ENCODE measurements at places on chromosomes 7 and 10.
A peak's percentile ranks its signal among the peaks of the same experiment; 100 is the strongest.

DNA sequence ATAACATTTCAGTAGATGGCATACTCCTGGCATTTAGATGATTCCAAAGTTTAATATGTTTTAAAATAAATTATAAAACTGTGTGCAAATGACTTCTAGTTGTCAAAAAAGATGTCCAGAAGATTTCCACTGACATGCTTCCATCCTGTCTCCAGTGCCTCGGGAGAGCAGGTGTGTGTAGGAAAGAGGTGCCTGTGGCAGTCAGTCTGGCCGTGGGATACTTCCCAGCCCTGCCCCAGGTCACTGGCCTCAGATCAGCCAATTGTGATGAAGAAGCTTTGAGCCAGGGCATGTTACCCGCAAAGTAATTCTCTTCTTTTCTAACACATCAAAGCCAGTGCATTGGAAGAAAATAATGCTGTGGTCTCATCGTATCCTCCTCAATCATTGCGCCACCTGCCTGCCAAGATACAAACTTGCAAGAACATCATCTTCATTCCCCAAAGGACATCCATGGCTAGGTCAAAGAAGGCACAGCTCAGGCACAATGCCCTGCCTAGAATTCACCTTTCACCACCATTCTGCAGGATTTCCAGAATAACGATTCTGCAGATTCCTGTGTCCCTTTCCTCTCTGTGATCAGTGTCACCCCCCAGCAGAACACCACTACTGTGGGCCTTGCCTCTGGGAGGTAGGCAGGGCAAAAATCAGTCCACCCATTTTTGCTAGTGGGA lies 6.3 kb upstream of the KCNMA1 start:
- peak; percentile 10 for DNase-seq

DNA sequence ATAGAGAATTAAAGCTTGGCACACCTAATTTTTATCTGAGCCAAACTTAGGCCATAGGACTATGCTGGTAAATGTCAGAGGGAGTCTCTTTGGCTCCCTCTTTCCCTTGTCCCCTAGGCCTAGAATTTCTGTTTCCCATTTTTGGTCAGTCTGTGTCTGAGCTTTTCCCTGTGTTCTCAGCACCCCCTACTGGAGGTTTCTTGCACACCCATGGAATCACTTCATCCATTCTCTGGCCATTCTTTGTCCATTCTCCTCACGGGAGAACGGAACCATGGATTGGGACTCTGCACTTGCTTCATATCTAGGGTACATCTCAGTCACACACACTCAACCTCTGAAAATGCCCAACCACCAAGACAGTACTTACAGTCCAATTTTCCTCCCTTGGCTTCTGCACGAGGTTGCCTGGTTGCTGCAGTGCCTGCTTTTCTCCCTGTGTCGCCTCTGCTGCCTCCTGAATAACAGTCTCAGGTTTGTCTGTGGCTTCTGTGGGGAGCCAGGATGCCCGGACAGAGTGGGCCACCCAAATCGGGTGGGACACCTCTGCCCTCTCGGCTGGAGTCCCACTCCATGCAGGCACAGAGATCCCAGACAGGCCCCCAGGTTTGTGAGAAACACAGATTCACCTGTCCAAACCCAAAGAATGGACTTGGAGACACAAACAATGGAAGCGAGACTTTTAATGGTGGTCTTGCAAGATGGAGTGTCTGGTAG lies 35.1 kb upstream of the DNAH11 start:
- no peak for DNase-seq

DNA sequence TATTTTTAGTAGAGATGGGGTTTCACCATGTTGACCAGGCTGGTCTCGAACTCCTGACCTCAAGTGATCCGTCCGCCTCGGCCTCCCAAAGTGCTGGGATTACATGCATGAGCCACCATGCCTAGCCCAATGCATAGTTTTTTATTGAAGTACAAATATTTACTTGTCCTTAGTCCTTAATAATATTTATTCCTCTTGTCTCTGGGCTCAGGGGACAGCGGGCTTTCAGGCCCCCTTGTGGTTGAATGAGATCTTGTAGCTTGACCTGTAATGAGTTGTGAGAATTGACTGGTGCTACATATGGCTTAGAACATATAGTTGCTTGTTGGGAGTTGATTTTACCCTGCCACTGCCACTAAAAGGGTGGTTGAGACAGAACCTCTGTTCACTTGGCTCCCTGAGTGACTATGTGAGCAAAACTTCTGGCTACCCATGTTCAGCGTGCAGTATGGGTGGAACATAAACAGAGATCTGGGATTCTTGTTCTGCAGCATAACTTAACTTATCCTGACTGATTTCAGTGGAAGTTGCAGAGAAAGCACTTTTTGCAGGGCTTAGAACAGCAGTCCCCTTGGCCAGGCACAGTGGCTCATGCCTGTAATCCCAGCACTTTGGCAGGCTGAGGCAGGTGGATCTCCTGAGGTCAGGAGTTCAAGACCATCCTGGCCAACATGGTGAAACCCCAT lies 14.9 kb downstream of the CCL26 start:
- no peak for DNase-seq

- no peak for DNase-seq
Observed at GRCh38 chr7:117895276-117895675, 22.0 kb upstream of the CTTNBP2 start.

DNA sequence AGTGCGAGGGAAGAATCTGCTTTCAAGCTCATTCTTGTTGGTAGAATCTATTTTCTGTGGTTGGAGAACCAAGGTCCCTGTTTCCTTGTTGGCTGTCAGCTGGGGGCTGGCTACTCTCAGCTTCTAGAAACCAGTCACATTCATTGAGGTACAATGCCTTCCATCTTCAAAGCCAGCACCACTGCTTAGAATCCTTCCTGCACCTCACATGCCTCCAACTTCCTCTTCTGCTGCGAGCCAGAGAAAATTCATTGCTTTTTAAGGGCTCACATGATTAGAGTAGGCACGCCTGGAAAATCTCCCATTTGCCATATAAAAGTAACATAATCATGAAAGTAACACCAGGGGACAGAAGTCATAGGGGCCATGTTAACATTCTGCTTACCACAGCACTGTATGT lies 28.7 kb downstream of the TES start:
- DNase-seq = no peak

Data from GDM1 (cell line).